ENCODE measurements at places on chromosomes 5 and 9.

DNA sequence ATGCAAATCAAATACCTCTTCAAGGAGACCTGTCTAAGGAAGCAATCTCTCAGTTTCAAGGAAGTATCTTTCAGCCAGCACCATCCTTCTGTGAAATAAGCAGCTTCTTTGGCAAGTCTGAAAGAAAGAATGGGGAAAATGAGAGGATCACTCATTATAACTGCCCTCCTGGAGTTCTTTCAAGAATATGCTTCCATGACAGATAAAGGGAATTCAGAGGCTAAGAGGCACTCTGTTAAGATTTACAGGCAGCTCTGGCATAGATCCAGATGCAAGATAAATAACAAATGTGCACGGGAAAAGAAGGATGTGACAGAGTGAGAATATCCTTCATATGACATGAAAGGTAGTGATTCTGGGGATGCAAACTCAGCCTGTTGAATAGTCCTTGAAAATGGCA lies 348.2 kb upstream of the CCNG1 start:
- DNase-seq = no peak

DNA sequence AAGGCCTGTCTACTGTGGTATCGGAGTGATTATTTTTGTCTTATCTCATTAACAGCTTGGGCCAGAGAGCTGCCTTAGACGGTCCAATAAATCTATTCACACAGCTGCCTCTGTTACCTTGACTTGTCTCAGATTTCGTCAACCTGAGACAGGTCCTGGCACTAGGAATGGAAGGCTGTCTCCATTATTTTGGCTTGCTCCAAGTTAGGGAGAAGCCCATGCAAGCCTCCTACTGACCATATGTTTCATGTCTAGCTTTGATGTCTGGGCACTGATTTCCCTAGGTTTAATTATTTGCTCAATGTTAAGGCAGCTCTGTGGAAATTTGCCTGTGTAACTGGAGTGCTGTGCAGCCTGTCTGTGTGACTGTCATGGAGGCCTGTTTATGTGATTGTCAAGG lies 12.4 kb upstream of the RALGPS1 start:
- DNase-seq = no peak

DNA sequence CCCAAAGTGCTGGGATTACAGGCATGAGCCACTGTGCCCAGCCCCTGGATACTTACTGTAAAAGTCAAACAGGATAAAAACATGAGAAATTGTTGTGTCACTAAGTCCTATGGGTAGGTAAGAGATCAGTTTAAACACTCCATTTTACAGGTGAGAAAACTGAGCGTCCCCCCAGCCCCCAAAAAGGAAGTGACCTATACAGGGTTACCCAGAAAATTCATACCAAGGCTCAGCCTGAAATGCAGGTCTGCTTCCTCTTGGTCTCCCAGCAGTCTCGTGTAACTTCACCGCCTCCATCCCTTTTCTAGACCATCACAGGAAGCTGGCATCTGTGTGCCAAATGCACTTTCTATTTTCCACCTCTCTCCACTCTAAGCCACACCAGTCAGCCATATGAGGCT lies 57.2 kb downstream of the TMOD1 start:
- no peak for DNase-seq

GRCh38 chr9:93713716-93714115 lies 137.3 kb downstream of the PHF2 start:
- no peak for DNase-seq

- no peak for DNase-seq
These were observed 6.8 kb downstream of the ZNF608 start for GRCh38 chr5:124739634-124740025.

All from caudate nucleus (tissue), 63 donors.